ENCODE measurements at places on chromosomes 3 and 15.

DNA sequence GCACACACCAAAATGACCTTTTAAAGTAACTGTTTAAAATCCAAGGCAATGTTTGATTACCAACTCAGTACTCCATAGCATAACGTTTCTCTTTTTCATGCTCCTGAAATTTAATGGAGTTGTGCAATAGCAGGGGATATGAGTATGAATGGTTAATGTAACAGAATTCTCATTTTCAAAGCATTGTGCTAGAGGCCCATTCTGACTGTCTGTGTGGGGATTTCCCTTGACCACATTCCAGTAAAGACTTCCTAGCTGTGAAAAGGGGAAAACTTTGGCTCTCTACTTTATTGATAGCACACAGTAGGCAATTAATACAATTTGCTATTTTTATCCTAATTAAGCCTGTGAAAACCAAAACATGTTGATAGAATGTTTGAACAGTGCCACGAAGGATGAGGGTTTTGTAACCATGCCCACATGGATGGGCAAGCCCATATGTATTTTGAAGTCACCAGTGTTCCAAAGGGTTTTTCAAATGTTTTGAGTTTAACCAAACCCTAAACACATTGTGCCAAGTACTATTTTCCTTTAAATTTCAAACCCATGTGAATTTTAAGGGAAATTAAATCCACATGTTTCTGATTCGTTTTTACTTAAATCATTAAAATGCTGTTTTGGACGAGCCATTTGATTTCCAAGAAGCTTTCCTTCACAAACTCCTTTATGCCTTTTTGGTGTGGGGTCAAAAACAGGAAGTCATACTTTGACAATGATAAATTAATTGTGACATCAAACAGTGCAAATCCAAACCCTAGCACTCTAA, 261.2 kb downstream of the SHOX2 start:
- DNase-seq, result no peak

DNA sequence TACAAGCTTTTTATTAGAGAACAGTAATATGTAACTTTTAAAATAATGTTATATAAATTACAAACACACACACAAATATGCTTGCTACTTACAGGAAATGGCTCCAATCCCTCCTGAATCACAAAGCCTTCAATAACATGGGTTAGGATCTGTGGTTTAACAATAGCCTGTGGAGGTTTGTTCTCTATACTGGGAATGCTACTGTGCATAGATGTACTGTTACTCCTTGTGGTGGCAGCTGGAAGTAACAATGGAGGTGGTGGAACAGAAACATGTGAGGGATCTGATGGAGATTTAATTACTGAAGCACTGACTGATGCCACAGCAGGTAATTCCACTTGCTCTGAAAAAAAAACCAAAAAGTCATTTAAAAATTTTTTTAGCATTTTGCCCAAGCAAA, 64.4 kb downstream of the PHC3 start:
- no peak for DNase-seq

GRCh38 chr3:31402117-31402516, 130.6 kb upstream of the STT3B start:
- no peak for DNase-seq

DNA sequence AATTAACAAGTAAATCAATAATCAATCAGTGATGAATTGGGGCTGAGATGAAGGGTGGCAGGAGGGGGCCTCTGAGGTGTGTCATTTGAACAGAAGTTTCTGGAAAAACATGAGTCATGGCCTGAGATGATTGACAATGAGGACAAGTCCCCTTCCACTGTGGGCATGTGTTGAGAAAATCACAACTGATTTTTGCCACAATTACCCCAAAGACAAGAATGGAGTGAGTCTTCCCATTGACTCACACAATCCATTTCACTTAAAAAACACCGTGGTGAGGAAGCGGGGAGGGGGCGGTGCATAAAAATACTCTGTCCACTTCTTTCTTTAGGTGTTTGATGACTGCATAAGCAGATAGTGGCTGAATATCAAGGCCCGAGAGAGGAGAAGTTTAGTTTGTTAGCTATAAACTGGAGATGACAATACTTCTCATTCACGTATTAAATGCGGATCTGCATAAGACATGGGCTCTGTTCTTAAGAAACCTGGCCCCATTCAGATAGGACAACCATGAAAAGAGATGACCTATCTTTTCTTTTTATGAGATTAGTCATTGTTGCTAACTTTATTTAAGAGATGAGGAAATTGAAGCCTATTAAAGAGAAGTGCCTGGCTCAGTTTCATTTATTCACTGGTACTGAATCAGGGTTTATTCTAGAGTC, 34.7 kb downstream of the SHC4 start:
- no peak for DNase-seq

GRCh38 chr3:185715091-185715490, 109.8 kb downstream of the IGF2BP2 start:
- no peak for DNase-seq

DNA sequence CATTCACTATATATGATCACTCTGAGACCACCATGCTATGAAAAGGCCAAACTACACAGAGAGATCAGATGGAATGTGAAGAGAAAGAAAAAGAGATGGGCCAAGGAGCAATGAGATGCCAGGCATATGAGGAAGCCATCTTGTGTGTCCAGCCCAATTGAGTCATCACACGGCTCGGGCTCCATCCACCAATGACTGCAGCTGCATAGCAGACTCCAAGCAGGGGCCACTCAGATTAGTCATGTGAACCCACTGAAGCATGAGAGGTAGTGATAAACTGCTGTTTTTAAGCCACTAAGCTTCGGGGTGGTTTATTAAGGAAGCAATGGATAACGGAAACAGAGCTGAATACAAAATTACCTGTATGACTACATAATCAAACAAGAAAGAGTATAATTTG, 185.9 kb downstream of the SUCLG2 start:
- DNase-seq, result no peak

DNA sequence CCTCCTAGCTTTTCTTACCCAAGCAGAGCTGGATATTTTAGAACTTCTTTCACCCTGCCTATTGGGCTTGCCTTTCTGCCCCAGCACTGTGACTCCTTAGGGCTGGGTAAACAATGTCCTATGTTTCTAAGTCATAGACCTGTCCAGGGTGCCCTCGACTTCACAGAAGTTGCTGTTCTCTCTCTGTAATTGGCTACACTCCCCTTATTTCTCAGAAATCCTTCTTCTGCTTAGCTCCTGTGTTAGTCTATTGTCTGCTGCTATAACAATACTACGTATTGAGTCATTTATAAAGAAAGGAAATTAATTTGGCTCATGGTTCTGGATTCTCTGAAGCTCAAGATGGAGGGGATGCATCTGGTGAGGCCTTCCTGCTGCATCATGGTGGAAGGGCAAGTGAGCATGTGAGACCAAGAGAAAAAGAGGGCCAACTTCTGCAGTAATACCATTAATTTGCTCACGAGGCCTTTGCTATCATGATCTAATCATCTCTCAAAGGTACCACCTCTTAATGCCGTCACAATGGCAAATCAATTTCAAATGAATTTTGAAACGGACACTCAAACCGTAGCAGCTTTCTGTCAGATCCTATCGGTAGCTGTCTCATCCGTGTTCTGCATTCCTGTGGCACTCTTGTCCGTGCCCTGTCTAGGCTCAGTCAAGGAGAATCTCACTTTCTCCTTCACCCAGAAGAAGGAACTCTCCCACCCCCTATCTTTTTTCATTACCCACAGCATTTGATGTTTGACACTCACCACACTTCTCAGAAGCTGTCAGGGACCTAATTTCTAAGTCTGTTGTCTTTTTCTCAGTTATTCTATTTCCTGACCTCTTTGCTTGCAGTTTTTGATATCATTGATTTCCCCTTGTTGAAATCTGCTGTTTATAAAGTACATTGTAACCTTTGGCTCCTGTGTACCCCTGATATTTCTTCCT, 22.3 kb upstream of the GPR171 start:
- no peak for DNase-seq

- DNase-seq, result no peak
These were observed 818.8 kb upstream of the LMCD1 start for GRCh38 chr3:7682822-7683229.

- no peak for DNase-seq
These were observed 49.7 kb upstream of the LIMD1 start for GRCh38 chr3:45544717-45545296.

GRCh38 chr3:107297597-107297996, 79.6 kb upstream of the CCDC54 start:
- DNase-seq, result no peak

DNA sequence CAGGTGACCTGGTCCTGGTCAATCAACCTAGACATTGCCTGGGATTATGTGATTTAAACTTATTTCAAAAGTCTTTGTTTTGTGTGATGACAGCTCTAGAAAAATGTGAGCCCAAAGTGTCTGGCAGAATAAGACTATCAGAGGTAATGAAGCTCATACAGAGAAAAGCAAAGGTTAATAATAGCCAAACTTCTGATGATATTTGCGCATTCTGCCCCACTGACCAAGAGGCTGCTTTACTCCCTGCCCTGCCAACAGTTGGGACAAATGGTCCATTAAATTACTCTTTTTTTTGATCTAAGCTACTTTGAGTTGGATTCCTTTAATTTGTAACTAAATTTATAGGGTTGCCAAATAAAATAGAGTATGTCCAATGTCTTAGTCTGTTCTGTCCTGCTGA, 911.2 kb downstream of the MCTP2 start:
- DNase-seq, result no peak

DNA sequence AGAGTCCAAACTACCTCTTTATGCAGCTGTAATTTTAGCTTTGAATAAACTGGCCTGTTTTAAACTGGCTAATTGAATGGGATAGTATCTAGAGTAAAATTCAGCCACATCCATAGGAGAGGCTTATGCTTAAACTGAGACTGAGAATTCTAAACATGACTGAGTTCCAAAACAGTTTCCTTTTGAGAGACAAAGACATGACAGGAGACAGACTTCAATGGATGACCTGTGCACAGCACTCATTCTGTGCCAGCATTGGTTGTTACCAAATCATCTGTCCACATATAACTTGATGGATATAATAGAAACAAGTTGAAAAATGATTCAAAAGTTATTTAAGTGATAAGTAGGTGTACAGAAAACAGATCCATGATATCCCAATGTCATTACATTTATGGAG, 20.9 kb downstream of the IL12A start:
- DNase-seq, result no peak

DNA sequence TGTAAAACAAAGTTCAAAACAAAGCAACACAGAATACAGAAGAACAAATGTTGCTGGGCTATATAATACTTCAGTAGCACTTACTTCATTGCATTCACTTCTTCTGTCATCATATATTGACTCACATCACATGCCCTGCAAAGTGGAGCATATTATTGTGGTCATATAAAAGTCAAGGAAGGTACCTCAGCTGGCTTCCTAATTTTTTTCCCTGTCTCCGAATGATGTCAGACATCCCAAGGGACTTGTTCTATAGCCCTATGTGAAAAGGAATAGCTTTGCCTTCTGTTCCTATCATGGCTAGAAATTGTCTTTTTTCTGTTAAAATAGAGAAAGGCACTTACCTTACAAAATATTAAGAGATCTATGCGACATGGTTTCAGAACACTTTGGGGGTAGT, 109.4 kb downstream of the LRTM1 start:
- DNase-seq, result no peak

GRCh38 chr3:151346292-151346691, 16.9 kb upstream of the P2RY13 start:
- no peak for DNase-seq

GRCh38 chr3:58093574-58094195, 85.5 kb downstream of the FLNB start:
- DNase-seq, result no peak

DNA sequence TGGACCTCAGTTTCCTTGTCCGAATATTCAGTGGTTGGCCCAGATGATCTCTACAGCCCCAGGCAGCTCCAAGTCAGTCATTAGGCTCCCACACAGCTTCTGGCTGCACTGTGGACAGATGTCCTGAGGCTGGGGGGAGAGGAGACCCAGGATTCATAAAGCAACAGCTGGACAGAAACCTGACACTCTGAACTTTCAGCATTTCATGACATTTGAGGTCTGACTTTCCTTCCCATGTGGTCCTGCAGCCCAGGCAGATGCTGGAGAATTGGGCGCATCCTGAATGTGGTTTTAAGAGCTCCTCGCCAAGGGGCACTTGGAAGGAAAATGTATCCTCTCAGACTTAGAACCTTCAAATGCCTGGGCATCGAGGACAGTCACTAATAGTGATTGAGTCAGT, 307.6 kb upstream of the LRRFIP2 start:
- no peak for DNase-seq

DNA sequence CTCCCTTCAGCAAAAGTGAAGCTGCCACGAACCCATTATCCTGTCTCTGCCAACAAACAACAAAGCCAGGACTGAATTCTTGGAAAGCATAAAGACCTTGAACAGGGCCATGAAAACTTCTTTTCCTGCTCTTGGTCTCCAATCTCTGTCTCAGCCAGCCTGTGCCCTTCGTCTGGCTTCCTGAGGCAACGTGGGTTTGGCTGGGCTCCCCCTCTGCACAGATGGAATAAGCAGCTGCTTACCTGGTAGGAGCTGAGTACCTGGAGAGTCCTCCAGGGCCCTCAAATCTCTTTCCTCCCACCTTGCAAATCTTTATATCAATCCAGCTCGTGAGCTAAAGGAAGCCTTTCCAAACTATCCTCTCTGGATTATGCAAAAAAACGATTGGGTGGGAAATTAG, 97.6 kb upstream of the PSMD6 start:
- no peak for DNase-seq

DNA sequence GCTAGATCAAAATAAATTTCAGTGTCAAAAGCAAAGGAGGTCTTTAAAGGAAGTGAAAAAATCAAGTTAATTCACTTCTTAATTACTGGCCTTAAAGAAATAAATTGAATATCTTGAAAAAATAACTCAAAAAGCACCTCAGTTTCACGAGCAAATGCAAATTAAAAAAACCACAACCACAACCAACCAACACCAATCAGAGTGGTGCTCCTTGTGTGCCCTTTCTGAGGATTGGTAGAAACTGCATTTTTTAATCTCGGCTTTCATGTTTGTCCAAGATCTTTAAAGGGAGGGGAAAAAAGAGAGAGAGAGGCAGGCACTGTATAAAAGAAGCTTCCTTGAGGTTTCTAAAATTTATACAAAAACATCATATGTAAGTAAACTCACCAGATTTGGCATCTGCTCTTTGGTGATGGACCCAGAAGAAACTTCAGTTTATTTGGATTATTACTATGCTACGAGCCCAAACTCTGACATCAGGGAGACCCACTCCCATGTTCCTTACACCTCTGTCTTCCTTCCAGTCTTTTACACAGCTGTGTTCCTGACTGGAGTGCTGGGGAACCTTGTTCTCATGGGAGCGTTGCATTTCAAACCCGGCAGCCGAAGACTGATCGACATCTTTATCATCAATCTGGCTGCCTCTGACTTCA, at the start of gene GPR15:
Gene GPR15, plus strand, starts transcription at position 357 of the 653 bp plus-strand sequence. Its CDS starts 56 bp downstream, at position 413.
- DNase-seq, result no peak

GRCh38 chr15:38864122-38864521, 299.5 kb upstream of the RASGRP1 start:
- no peak for DNase-seq

Data from posterior cingulate gyrus (tissue), 11 donors.